ENCODE measurements at places on chromosomes 1 and 21. TPM values are rescaled to one million over a fixed set of nuclear protein-coding genes. Genes with fewer than 3 reads are reported as not detected.

VWA5B1 gene
- not detected for total RNA-seq

ERICH3 gene
- total RNA-seq, result not detected

LCE1C gene
- 0.24 TPM for total RNA-seq

KCNK2 gene
- total RNA-seq, result not detected

SELL gene
- not detected for total RNA-seq

OR2T35 gene
- total RNA-seq, result not detected

SPRR2F gene
- not detected for total RNA-seq

KRTAP19-3 gene
- not detected for total RNA-seq

CENPS gene
- total RNA-seq, result 5.3 TPM

FCER1G gene
- total RNA-seq, result not detected

ZNF648 gene
- total RNA-seq, result not detected

SMCP gene
- total RNA-seq, result not detected

C1orf141 gene
- not detected for total RNA-seq

NID1 gene
- 2.4 TPM for total RNA-seq

HORMAD1 gene
- 1.2 TPM for total RNA-seq

CRB1 gene
- under 0.01 TPM for total RNA-seq

ITGB2 gene
- total RNA-seq, result 3.6 TPM

CHRM3 gene
- 0.48 TPM for total RNA-seq

TEX38 gene
- total RNA-seq, result not detected

WNT9A gene
- 1.9 TPM for total RNA-seq

AIRE gene
- total RNA-seq, result not detected

SH2D2A gene
- total RNA-seq, result 3.6 TPM

CCDC185 gene
- total RNA-seq, result not detected

LCE2B gene
- not detected for total RNA-seq

AADACL4 gene
- total RNA-seq, result not detected

SLC9C2 gene
- not detected for total RNA-seq

TDRD10 gene
- not detected for total RNA-seq

ST6GALNAC3 gene
- 0.72 TPM for total RNA-seq

CLCA4 gene
- 0.96 TPM for total RNA-seq

S100A8 gene
- 185 TPM for total RNA-seq

ATP6V0B gene
- total RNA-seq, result 187 TPM

PALMD gene
- 4.7 TPM for total RNA-seq

CXADR gene
- total RNA-seq, result 29.0 TPM

TMPRSS15 gene
- not detected for total RNA-seq

AGBL4 gene
- not detected for total RNA-seq

FCGR1A gene
- total RNA-seq, result not detected
